ENCODE measurements at places on chromosomes 2 and 18.
A peak's percentile ranks its signal among the peaks of the same experiment; 100 is the strongest.

- DNase-seq: no peak
These were observed 4.1 kb upstream of the YES1 start for GRCh38 chr18:816088-816653.

GRCh38 chr2:58137856-58138255 is 91.2 kb downstream of the VRK2 start:
- no peak for DNase-seq

- peak; percentile 73 for DNase-seq
These were observed 146.6 kb downstream of the VAPA start for GRCh38 chr18:10060469-10060782.

- no peak for DNase-seq
These were observed 71.3 kb downstream of the FAM228A start for GRCh38 chr2:24245986-24246776.

GRCh38 chr2:114651933-114652332 is 209.5 kb downstream of the DPP10 start:
- no peak for DNase-seq

DNA sequence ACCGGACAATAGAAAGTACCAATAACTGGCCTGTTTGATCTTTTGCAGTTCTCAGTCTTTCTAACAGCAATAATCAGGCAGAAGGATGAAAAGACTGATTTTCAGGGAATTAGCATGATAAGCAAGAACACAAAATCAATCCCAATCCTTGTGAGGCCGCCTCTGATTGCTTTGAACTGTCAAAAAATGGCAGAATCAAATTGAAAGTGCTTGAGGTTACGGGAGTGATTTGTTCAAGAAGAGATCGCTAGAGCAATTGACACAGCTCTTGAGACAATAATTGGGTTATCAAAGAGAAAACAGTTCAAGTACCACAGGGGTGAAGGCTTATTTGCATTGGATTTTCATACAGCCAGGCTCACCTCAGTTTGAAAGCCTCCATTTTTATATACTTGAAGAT is 663.4 kb downstream of the ARHGAP15 start:
- peak; percentile 32 for DNase-seq

- DNase-seq: no peak
These were observed 27.5 kb downstream of the MTHFD2 start for GRCh38 chr2:74225698-74226459.

GRCh38 chr2:105364436-105365139 is 27.2 kb downstream of the C2orf49 start:
- DNase-seq: no peak

DNA sequence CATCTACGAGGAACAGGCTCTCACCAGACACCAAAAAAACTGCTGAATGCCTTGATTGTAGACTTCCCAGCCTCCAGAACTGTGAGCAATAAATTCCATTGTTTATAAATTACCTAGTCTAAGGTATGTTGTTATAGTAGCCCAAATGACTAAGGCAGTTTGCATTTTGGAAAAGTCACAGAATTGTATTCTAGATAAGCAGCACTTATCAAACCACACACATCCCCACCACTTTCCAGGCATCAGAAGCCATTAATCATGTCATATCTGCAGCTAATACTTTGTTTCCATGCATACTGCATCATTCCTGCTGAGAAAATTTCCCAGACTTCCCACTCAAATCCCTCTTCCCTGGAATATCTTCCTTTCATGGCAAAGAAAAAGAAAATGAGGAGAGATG is 187.2 kb downstream of the INO80D start:
- DNase-seq: no peak
